ENCODE measurements at places on chromosomes 7 and 10. TPM values are rescaled to one million over a fixed set of nuclear protein-coding genes. Genes with fewer than 3 reads are reported as not detected.

GRCh38 chr10:97336942-97337831 lies 2.7 kb upstream of the FRAT2 start:
- H3K4me3 ChIP-seq: no peak overlapping the region
- peak overlapping the region; percentile 99 for H3K27ac ChIP-seq
- no peak for DNase-seq
- H3K36me3 ChIP-seq: no peaks in the 10 kb centered on the region
- H3K27me3 ChIP-seq: no peaks in the 10 kb centered on the region
- H3K4me1 ChIP-seq: peaks cover 32% of the 10 kb centered on the region

GRCh38 chr7:19982841-19983835 lies 209.7 kb upstream of the TMEM196 start:
- H3K27ac ChIP-seq: no peak overlapping the region
- no peaks in the 10 kb centered on the region for H3K36me3 ChIP-seq
- no peak overlapping the region for H3K4me3 ChIP-seq
- H3K27me3 ChIP-seq: no peaks in the 10 kb centered on the region

- H3K36me3 ChIP-seq: no peaks in the 10 kb centered on the region
- peaks cover 4% of the 10 kb centered on the region for H3K4me1 ChIP-seq
- no peaks in the 10 kb centered on the region for H3K27me3 ChIP-seq
Observed at GRCh38 chr7:95526128-95526738, 40.5 kb downstream of the ASB4 start.

DNA sequence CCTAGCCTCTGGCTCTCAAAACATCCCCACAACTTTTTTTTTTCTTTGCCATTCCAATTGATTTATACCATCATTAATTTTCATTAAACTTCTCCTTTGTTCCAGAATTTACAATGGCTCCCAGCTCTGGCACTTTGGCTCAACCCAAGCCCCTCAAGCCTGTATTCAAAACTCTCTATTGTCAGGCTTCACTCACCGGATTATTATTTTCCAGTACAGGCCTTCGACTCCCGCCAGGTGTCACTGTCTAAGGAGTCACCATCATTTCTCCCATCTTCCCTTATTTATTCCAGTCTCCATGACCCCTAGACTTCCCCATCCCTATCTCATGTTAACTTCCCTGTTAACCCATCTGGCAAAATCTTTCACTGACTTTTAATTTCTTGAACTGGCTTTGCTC lies 67.8 kb downstream of the HIPK2 start:
- H3K4me3 ChIP-seq: no peak overlapping the region
- H3K36me3 ChIP-seq: no peaks in the 10 kb centered on the region
- H3K4me1 ChIP-seq: peaks cover 36% of the 10 kb centered on the region

DNA sequence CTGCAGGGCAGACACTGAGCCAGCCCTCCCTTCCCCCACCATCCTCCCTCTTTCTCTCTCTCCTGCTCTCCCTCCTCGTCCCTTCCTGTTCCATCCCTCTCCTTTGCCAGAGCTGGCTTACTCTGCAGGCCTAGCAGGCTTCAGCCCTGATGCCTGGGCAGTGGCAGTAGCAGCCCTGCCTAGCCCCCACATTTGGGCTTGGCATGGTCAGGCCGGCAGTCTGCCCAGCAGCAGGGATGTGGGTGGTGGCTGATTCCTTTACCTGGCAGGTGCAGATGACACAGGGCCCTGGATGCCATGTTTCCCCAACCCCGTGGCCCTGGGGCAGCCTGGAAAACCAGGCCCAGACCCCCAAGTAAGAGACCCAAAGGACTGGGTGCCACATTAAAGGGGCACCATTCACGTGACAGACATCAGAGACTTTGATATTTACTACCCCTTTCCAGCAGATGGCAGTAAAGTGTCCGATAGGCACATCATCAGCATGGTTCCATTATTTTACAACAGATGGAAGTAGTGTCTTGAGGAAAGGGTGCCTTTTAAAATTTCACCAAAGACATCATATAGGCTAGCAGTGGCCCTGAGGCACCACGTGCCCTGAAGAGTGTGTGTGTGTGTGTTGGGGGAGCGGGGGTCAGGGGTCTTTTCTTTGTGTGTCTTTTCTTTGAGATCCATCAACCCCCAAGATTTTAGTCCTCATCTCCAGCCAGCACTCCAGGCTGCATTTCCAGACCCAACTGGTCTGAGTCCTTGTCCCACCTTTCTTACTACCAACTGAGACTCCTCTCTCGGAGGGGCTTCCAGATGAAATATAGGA lies 5.9 kb downstream of the KCP start:
- no peak overlapping the region for H3K27ac ChIP-seq
- DNase-seq: no peak
- peaks cover 3% of the 10 kb centered on the region for H3K27me3 ChIP-seq
- no peaks in the 10 kb centered on the region for H3K4me1 ChIP-seq
- H3K36me3 ChIP-seq: no peaks in the 10 kb centered on the region

DNA sequence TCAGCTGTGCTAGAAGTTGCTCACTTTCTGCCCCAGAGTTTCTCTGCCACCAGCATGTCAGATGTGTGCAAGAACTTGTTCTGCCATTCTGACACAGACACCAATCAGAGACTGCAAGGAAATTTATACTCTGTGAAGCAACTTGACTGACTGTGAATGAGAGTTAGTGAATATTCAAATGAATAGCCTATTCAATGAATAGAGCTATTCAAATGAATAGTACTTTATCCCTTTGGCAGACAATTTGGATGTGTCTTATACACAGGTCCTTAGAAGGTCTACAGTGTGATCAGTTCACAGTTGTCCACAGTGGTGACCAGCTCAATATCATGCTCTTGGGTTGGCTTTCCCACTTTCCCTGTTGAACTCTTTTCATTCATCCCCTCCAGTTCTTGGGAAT lies 138.1 kb downstream of the MACC1 start:
- H3K4me1 ChIP-seq: no peaks in the 10 kb centered on the region
- no peak for DNase-seq
- no peak overlapping the region for H3K27ac ChIP-seq
- H3K27me3 ChIP-seq: no peaks in the 10 kb centered on the region

DNA sequence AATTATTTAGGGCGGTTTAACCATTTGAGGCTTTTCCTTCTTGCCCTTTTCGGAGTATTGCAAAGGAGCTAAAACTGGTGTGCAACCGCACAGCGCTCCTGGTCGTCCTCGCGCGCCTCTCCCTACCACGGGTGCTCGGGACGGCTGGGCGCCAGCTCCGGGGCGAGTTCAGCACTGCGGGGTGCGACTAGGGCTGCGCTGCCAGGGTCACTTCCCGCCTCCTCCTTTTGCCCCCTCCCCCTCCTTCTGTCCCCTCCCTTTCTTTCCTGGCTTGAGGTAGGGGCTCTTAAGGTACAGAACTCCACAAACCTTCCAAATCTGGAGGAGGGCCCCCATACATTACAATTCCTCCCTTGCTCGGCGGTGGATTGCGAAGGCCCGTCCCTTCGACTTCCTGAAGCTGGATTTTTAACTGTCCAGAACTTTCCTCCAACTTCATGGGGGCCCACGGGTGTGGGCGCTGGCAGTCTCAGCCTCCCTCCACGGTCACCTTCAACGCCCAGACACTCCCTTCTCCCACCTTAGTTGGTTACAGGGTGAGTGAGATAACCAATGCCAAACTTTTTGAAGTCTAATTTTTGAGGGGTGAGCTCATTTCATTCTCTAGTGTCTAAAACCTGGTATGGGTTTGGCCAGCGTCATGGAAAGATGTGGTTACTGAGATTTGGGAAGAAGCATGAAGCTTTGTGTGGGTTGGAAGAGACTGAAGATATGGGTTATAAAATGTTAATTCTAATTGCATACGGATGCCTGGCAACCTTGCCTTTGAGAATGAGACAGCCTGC lies 3.1 kb downstream of the FZD1 start:
- DNase-seq: peak; percentile 72
- H3K4me3 ChIP-seq: peak overlapping the region; percentile 81
- H3K36me3 ChIP-seq: no peaks in the 10 kb centered on the region

DNA sequence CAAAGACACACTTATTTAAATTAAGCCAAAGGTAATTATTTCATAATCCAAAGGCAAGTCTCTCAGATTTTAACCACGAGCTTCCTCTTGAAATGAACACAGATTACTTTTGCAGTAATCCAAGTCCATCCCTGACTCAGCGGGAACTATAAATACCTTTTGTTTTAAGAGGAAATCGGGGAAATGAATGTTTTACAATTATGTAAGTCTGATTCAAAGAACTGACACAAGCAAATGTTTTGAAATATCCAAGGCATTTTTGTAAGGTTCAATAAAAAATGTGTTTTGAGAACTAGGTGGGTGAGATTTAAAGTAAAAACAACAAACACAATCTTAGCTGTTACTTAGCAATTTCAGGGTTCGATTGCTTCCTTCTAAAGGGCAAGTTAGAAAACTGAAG lies 179.8 kb upstream of the ASAH2 start:
- no peak for DNase-seq
- no peak overlapping the region for H3K27ac ChIP-seq
- peaks cover 21% of the 10 kb centered on the region for H3K4me1 ChIP-seq
- H3K4me3 ChIP-seq: no peak overlapping the region

DNA sequence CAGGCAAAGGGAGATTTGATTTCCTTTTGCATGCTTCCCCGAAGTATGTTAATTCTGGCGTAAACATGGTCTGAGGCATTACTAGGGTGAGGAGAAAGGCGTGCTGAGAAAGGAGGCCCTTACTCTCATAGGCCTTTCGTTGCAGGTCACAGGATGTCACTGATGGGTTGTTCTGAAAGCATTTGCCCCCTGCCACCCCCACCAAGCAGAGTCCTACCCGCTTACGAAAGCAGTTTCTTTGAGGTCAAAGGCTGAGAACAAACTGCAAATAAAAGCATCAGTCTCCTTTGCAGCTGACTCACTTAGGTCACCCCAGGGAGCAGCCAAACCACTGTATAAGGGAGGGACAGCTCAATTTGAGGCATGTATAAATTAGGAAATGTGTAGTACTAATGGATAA lies 57.1 kb downstream of the BPGM start:
- DNase-seq: no peak
- no peaks in the 10 kb centered on the region for H3K4me1 ChIP-seq
- no peaks in the 10 kb centered on the region for H3K27me3 ChIP-seq
- H3K4me3 ChIP-seq: no peak overlapping the region

DNA sequence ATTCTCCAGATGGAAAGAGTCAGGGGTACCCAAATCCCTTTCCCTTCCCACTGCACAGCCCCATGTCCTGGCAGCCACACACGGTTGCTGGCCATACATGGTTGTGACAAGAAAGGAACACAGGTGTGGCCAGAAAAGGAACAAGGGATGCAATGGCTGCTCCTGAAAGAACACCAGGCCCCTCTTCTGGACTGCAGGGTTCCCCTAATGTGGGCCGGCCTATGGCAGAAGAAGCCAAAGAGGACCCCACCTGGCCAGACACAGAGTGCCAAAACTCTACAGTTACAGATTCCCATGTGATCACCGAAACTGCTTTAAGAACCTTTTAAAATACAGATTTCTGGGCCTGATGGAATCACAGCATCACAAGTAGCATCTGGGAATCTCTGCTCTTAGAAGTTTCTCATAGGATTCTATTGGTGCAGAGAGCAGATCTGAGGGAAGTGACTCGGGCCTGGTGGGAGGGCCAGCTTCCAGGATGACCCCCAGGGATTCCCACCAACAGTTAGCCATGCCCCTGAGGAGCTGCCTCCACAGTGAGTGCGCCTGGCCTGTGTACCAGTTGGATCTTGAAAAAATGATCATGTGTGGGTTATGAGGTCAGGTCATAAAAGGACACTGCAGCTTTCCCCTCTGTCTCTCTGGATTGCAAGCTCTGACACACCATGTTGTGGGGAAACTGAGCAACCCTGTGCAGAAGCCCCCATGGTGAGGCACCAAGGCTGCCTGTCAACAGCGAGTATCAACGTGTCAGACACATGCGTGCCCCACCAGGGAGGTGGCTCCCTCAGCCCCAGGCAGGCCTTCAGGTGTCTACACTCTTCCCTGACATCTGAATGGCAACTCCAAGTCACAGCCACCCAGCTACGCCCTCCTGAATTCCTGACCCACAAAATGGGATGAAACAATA lies 89.6 kb upstream of the LANCL2 start:
- no peak overlapping the region for H3K4me3 ChIP-seq
- H3K36me3 ChIP-seq: no peaks in the 10 kb centered on the region
- no peak for DNase-seq
- no peaks in the 10 kb centered on the region for H3K4me1 ChIP-seq
- H3K27me3 ChIP-seq: no peaks in the 10 kb centered on the region

DNA sequence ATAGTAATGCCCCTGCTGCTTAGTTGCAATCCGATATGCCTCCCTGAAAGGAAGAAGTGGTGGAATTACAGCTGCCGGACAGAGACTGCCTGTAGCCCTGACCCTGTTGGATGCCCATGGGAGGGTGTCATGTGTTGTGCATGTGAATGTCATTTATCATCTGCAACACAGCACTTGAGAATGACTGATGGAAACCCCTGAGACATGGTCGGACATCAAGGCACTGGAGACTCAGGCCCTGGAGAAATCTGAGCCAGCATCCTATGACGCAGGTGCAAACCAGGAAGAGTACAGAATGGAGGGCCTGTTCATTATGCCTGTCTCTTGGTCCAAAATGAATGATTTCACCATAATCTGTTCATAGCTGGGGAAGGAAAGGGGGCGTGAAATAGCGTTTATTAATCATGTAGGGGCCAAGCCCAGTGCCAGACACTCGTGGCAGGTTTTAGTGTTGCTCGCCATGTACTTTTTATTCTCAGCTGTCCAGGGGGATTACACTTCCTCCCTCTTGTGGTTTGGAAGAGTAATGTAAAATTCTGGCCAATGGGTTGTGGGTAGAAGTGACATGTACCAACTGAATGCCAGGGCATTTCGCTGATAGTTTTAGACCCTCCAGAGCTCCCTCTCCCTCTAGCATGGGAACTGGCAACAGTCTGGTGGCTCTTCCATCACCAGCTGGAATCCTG lies 23.0 kb upstream of the LEP start:
- DNase-seq: no peak
- H3K27ac ChIP-seq: peak overlapping the region; percentile 82
- no peaks in the 10 kb centered on the region for H3K36me3 ChIP-seq
- peaks cover 2% of the 10 kb centered on the region for H3K4me1 ChIP-seq
- H3K4me3 ChIP-seq: no peak overlapping the region

- H3K4me1 ChIP-seq: peaks cover 8% of the 10 kb centered on the region
- H3K27ac ChIP-seq: no peak overlapping the region
- no peaks in the 10 kb centered on the region for H3K27me3 ChIP-seq
- no peak for DNase-seq
- H3K4me3 ChIP-seq: no peak overlapping the region
- H3K36me3 ChIP-seq: no peaks in the 10 kb centered on the region
Observed at GRCh38 chr7:130154501-130155317, 50.5 kb downstream of the TMEM209 start.

DNA sequence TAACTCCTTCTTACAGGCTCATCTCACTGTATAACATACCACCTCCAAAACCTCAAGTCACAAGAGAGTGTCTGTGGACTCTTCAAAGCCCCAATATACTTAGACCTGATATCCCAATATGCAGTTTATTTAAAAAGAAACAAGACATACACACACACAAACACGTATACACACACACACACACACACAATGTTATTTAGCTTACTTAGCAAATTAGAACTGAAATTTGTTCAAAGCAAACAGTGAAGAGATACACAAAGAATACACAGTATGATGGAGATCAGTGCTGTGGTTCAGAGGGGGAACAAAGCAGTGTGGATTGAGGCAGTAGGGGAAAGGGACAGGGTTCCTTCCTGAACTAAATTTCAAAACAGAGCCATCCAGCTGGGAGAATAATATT lies 807.2 kb downstream of the IPMK start:
- no peaks in the 10 kb centered on the region for H3K27me3 ChIP-seq
- H3K36me3 ChIP-seq: no peaks in the 10 kb centered on the region
- H3K4me1 ChIP-seq: no peaks in the 10 kb centered on the region
- H3K27ac ChIP-seq: no peak overlapping the region
- H3K4me3 ChIP-seq: no peak overlapping the region
- no peak for DNase-seq

Gene CACUL1
- total RNA-seq: 35.1 TPM

Gene RAPGEF5
- 44.2 TPM for total RNA-seq

Gene ZNF736
- total RNA-seq: 17.1 TPM

Gene CYP2C19
- total RNA-seq: 0.61 TPM

Gene TET1
- total RNA-seq: 1.5 TPM

Gene MASTL
- 7.1 TPM for total RNA-seq

Data from left lung (tissue), 14 donors.